Esophagus mucosa (tissue), 1 donor: ENCODE measurements at places on chromosomes 4 and X.
A peak's percentile ranks its signal among the peaks of the same experiment; 100 is the strongest.

DNA sequence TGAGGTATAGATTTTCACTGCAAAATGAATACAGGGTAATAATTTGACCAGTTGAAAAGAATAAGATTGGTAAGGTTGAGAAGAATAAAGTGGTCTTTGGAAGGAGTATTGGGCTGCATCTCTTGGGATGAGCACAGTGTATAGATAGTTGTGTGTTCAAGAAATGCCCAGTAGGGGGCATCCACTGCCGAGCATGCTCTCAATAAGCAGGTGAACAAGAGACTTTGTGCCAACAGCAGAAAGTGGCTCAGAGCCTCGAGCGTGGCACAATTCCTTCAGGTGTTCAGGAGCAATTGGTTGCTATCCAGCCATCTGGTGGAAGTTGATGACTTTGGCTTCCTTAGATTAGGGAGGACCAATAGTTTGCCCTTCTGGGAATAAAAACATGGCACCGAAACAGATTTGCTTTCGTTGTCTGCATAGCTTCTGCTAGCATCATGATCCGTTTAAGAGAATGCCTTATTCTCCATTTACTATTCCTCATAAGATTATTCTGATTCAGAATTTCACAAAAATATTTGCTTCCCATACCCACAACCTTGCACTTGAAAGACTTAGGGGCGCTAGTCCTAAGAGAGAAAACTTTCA lies 258.1 kb upstream of the NEIL3 start:
- ATAC-seq = peak; percentile 67

- ATAC-seq = no peak
Measured at GRCh38 chr4:111984169-111984819, 161.0 kb upstream of the FAM241A start.

DNA sequence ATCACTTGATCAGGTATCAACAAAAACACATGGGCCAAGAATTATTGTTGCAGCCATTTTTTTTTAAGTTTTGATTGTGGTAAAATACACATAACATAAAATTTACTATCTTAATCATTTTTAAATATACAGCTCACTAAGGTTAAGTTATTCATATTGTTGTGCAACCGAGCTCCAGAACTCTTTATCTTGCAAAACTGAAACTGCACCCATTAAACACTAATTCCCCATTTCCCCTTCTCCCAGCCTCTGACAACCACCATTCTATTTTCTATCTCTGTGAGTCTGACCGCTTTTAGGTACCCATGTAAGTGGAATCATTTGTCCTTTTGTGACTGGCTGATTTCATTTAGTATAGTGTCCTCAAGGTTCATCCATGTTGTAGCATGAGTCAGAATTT lies 126.2 kb upstream of the NDP start:
- no peak for ATAC-seq

DNA sequence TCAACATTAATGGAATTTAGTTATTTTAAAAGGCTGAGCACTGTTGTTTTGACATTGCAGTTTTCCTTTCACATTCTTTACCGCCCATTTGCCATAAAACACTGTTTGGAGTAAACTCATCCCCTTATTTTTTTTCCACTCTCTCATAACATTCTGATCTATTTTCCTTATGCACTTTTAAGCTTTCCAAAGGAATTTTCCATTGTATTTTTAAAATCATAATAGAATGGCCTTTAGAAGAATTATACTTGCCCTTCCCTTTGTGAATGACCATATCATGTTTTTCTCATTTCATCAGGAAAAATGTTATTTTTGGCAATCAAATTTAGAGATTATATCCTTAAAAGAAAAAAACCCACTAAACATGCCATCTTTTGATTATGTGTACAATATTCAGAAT lies 1074.2 kb downstream of the STIM2 start:
- no peak for ATAC-seq
